ENCODE measurements at places on chromosomes 5 and 9.

DNA sequence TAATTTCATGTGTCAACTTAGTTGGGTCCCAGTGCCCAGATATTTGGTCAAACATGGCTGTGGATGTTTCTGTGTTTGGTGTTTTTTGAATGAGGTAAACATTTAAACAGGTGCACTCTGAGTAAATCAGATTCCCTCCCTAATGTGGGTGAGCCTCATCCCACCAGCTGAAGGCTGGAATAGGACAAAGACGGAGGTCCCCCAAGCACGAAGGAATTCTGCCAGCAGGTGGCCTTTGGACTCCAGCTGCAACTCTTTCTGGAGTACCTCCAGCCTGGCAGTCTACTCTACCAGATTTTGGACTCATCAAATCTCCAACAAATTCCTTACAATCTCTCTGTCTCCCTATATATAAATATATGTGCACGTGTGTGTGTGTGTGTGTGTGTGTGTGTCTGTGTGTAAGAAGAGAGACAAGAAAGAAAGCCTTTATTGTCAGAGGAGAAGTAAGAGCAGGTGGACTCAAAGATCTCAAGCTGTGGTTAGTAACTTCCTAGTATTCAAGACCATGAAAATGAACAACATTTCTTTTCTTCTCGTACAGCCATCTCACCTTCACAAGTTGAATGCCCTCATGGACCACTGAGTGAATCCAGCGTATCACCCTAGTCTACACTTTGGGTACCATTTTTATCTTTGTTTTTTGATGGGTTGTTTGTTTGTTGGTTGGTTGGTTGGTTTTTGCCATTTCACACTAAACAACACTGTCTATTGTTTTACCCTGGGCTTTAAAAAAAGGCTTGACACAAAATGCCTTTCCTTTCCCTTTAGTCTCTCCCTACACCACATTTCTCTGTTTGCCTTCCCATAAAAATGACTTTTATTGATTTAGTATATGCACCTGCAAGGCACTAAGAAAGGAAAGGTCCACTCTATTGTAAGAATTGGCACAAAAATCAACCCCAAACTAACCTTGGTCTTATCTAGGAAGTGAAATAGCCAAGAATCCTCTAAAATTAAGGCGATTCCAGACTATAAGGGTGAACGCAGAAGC, 118.7 kb downstream of the TENT4A start:
- DNase-seq: no peak

GRCh38 chr5:95715799-95716461, 15.2 kb upstream of the RHOBTB3 start:
- DNase-seq: peak; percentile 66

- DNase-seq: peak; percentile 77
Measured at GRCh38 chr9:104895572-104895971, 32.4 kb downstream of the ABCA1 start.

DNA sequence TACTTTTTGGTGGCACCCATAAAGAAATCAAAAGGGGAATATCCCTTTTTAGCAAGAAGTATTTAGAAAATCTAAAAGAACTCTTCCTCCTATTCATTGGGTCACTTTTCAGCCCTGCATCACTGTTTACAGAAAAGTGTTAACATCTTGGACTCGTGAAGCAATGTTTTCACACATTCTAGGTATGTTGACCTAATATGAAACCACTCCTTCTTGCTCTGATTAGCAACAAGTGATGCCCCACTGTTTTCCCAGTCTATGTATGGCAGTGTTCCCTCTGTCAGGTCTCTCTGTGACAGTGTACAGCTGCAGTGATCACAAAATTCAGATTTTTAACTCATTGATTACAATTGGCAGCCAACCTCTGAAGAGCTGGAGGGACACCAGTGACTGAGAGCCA, 148.2 kb upstream of the SLC12A2 start:
- DNase-seq: no peak

Measured in NCI-H226 (cell line).